ENCODE measurements at places on chromosomes 1 and 21.

DNA sequence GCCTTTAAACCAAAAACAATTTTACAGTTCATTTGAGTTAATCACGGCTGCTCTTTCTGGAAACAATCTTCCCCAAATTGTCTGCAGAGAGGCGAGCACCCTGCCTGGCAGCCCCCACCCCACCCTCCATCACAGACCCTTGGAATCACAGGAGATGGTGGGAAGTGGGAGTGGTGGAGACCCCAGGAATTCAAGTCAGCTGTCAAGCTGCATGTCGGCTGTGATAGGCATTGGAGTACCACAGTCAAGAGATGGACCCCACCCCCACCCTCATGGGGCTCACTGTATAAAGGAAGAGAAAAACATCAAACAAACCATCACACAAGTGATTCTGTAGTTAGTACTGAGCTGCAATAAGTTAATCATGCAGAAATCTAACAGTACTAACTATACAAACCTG lies 360.4 kb downstream of the MATN1 start:
- no peak for DNase-seq

- DNase-seq = no peak
Measured at GRCh38 chr1:93604411-93604810, 77.2 kb downstream of the BCAR3 start.

- no peak for DNase-seq
Measured at GRCh38 chr1:44316231-44316759, 38.8 kb downstream of the ERI3 start.

GRCh38 chr1:180787628-180788307 lies 124.9 kb upstream of the KIAA1614 start:
- no peak for DNase-seq

Data from cerebellar nuclear complex (tissue), 1 donor.